ENCODE measurements at places on chromosomes 4 and X.

GRCh38 chr4:173835903-173836302, 305.9 kb upstream of the HAND2 start:
- no peaks in the 10 kb centered on the region for H3K27me3 ChIP-seq
- no peaks in the 10 kb centered on the region for H3K4me1 ChIP-seq
- no peaks in the 10 kb centered on the region for H3K36me3 ChIP-seq
- H3K27ac ChIP-seq, result no peak overlapping the region
- H3K4me3 ChIP-seq, result no peak overlapping the region

GRCh38 chr4:174056959-174057358, 226.5 kb downstream of the FBXO8 start:
- DNase-seq, result no peak
- no peaks in the 10 kb centered on the region for H3K27me3 ChIP-seq
- H3K4me1 ChIP-seq, result no peaks in the 10 kb centered on the region
- H3K36me3 ChIP-seq, result no peaks in the 10 kb centered on the region
- no peak overlapping the region for H3K4me3 ChIP-seq

- no peaks in the 10 kb centered on the region for H3K27me3 ChIP-seq
- no peak overlapping the region for H3K27ac ChIP-seq
- peaks cover 13% of the 10 kb centered on the region for H3K4me1 ChIP-seq
- H3K4me3 ChIP-seq, result no peak overlapping the region
Measured at GRCh38 chr4:186757696-186758355, 34.2 kb upstream of the FAT1 start.

- no peak overlapping the region for H3K27ac ChIP-seq
- no peaks in the 10 kb centered on the region for H3K27me3 ChIP-seq
- peaks cover 17% of the 10 kb centered on the region for H3K36me3 ChIP-seq
- no peak for DNase-seq
- no peak overlapping the region for H3K4me3 ChIP-seq
Measured at GRCh38 chr4:22391551-22391950, 124.3 kb downstream of the ADGRA3 start.

- no peak for DNase-seq
- H3K36me3 ChIP-seq, result no peaks in the 10 kb centered on the region
- no peaks in the 10 kb centered on the region for H3K27me3 ChIP-seq
- H3K4me3 ChIP-seq, result no peak overlapping the region
- H3K4me1 ChIP-seq, result peaks cover 12% of the 10 kb centered on the region
- H3K27ac ChIP-seq, result no peak overlapping the region
Measured at GRCh38 chr4:113540859-113541258, 220.7 kb downstream of the CAMK2D start.

DNA sequence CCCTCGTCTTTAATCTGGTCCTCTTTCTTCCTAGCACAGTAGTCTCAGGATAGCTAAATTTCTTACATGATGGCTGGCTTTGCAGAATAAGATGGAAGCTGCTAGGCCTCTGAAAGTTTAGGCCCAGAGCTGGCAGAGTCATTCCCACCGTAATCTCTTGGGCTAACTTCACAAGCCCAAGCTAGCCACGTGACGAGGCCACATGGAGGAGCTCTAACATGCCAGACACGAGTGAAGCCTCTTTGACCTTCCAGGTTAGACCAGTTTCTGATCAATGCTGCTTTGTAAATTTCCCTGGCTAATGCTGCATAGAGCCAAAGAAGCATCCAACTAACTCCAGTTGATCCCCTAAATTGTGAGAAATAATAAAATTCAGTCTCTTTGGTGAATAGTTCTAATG, 9.5 kb upstream of the CENPE start:
- H3K36me3 ChIP-seq, result no peaks in the 10 kb centered on the region
- no peak overlapping the region for H3K4me3 ChIP-seq

- no peaks in the 10 kb centered on the region for H3K36me3 ChIP-seq
- H3K27me3 ChIP-seq, result no peaks in the 10 kb centered on the region
- no peak for DNase-seq
- no peak overlapping the region for H3K4me3 ChIP-seq
Measured at GRCh38 chr4:81003597-81004111, 26.9 kb upstream of the BMP3 start.

DNA sequence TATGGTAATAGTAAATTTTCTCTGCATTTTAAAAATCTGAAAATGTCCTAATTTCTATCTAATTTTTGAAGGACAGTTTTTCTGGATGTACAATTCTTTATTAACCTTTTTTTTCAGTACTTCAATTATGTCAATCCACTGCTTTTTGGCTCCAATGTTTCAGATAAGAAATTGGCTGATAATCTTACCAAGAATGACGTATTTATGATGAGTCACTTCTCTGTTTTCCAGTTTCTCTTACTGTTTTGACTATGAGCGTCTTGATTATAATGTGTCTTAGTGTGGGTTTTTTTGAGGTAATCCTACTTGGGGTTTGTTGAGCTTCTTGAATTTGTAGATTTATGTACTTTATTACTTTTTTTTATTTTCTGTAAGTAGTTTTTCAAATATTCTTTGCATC, 47.2 kb downstream of the UGT2B11 start:
- no peaks in the 10 kb centered on the region for H3K4me1 ChIP-seq
- no peaks in the 10 kb centered on the region for H3K36me3 ChIP-seq
- no peak for DNase-seq
- no peak overlapping the region for H3K4me3 ChIP-seq
- H3K27me3 ChIP-seq, result no peaks in the 10 kb centered on the region
- no peak overlapping the region for H3K27ac ChIP-seq

- DNase-seq, result no peak
- H3K27me3 ChIP-seq, result no peaks in the 10 kb centered on the region
- H3K27ac ChIP-seq, result no peak overlapping the region
- no peak overlapping the region for H3K4me3 ChIP-seq
- no peaks in the 10 kb centered on the region for H3K36me3 ChIP-seq
- no peaks in the 10 kb centered on the region for H3K4me1 ChIP-seq
Measured at GRCh38 chr4:163810755-163811154, 316.3 kb downstream of the TMA16 start.

- H3K27ac ChIP-seq, result peak overlapping the region; percentile 44
- no peaks in the 10 kb centered on the region for H3K27me3 ChIP-seq
- H3K36me3 ChIP-seq, result no peaks in the 10 kb centered on the region
- H3K4me3 ChIP-seq, result no peak overlapping the region
- no peak for DNase-seq
- H3K4me1 ChIP-seq, result peaks cover 18% of the 10 kb centered on the region
Measured at GRCh38 chr4:183356173-183356830, 34.1 kb upstream of the CLDN24 start.

DNA sequence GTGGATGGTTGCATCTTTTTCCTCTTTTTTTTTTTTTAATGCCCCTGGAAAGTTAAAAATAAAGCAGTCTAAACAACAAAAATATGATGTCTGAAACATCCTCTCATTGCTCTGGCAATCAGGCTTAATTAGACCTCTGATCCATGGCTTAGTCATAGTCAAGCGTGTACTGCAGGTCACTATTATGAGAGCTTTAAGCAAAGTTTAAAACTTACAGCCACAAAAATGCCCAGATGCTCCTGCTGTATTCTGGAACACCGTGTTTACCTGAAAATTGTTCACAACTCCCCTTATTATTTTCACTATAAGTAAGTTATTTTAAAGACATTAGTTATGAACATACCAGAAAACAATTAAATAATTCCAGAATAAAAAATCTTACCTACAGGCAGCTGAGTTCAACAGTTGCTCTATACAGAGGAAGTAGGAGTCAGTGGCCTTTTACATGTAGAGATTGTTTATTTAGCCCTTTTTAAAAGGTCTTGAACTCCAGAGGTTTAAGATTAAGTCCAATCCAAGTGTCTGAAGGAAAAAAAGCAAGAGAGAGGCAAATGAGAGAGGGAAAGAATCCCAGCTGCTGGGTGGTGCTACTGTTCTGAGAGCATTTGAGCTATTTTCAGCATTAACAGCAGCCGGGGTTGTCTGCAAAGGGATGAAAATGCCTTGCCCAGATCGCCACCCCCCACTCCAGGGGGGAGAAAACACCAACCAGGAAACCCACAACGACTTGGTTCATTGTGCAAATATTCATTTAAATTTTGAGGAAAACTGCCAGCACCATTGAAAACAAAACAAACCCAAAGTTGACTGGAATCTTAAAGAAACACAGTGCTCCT, 36.9 kb downstream of the SORBS2 start:
- H3K27me3 ChIP-seq, result no peaks in the 10 kb centered on the region
- H3K27ac ChIP-seq, result peak overlapping the region; percentile 77
- H3K4me3 ChIP-seq, result peak overlapping the region; percentile 53
- DNase-seq, result no peak

GRCh38 chr4:187668526-187669082, 327.0 kb upstream of the ZFP42 start:
- H3K4me1 ChIP-seq, result no peaks in the 10 kb centered on the region
- DNase-seq, result no peak
- H3K4me3 ChIP-seq, result no peak overlapping the region
- H3K27me3 ChIP-seq, result no peaks in the 10 kb centered on the region
- no peak overlapping the region for H3K27ac ChIP-seq

DNA sequence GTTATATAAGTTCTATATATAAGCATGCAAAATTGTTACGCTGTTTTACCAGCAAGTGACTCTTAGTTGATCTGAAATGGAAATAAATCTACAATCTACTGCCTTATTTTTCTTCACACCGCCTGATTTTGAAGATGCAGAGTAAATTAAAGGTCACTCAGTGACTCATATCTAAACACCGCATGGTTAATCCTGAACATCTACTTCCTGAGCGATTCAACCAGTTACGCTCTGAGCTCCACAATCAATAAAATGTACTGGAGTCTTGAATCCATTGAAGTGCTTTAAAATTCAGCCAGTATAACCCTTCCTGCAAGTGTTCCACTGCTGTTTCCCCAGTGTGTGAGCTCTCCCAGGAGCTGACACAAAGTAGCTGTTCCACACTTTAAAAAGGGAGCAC, 192.8 kb downstream of the SLC7A11 start:
- DNase-seq, result no peak
- H3K4me1 ChIP-seq, result peaks cover 20% of the 10 kb centered on the region
- H3K27me3 ChIP-seq, result no peaks in the 10 kb centered on the region
- H3K36me3 ChIP-seq, result no peaks in the 10 kb centered on the region

DNA sequence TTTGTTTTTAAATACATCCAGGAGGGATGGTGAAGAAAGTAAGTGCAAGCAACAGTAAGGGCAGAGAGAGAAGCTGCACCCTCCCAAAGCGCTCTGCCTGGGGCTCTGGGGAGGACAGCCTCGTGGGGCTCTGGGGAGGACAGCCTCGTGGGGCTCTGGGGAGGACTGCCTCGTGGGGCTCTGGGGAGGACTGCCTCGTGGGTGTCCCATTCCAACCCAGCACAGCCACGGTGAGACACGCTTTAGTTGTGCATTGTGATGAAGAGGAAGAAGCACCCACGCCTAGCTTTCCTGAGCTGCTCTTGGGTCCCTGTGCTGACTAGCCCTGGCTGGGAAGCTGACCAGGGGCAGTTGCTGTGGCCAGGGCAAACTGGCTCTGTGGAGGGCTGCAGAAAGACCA, 43.1 kb upstream of the SLC25A4 start:
- no peak overlapping the region for H3K27ac ChIP-seq
- no peaks in the 10 kb centered on the region for H3K36me3 ChIP-seq
- no peaks in the 10 kb centered on the region for H3K4me1 ChIP-seq

Measured in esophagus squamous epithelium (tissue), 5 donors.